ENCODE measurements at places on chromosomes 11 and 22. TPM values are rescaled to one million over a fixed set of nuclear protein-coding genes. Genes with fewer than 3 reads are reported as not detected.

PRDM10 gene
- 9.6 TPM for total RNA-seq

C1QTNF5 gene
- 6.3 TPM for total RNA-seq

BMAL1 gene
- total RNA-seq: 26.9 TPM

KCNK4 gene
- 0.52 TPM for total RNA-seq

PDE2A gene
- 0.75 TPM for total RNA-seq

SCT gene
- total RNA-seq: 2.0 TPM

GPHA2 gene
- total RNA-seq: not detected

UQCR10 gene
- 112 TPM for total RNA-seq

TBX10 gene
- total RNA-seq: not detected

NEFH gene
- total RNA-seq: 3.1 TPM

KCNE3 gene
- total RNA-seq: 0.31 TPM

BBOX1 gene
- total RNA-seq: 0.62 TPM

MISFA gene
- total RNA-seq: 2.7 TPM

VSIG2 gene
- total RNA-seq: 0.18 TPM

CAVIN3 gene
- 51.0 TPM for total RNA-seq

MS4A3 gene
- total RNA-seq: not detected

SLC6A5 gene
- total RNA-seq: not detected

C22orf31 gene
- total RNA-seq: not detected

TSSK2 gene
- total RNA-seq: not detected

ABTB2 gene
- total RNA-seq: 12.2 TPM

C11orf42 gene
- total RNA-seq: not detected

OR8K5 gene
- total RNA-seq: not detected

PAX6 gene
- 3.9 TPM for total RNA-seq

DPAGT1 gene
- total RNA-seq: 47.1 TPM

OR52E8 gene
- not detected for total RNA-seq

DDIAS gene
- 4.0 TPM for total RNA-seq

PGR gene
- 0.18 TPM for total RNA-seq

UBQLN3 gene
- total RNA-seq: not detected

BTG4 gene
- 0.55 TPM for total RNA-seq

CCDC134 gene
- total RNA-seq: 11.3 TPM

OR8D4 gene
- total RNA-seq: not detected

PPME1 gene
- 376 TPM for total RNA-seq

RASSF10 gene
- total RNA-seq: 2.0 TPM

A4GALT gene
- 1.9 TPM for total RNA-seq

FGF3 gene
- not detected for total RNA-seq

MS4A6A gene
- not detected for total RNA-seq

OR5P2 gene
- total RNA-seq: 1.4 TPM

CSNK1E gene
- 171 TPM for total RNA-seq

GSTT2 gene
- not detected for total RNA-seq

PLEKHB1 gene
- 4.5 TPM for total RNA-seq

OTOG gene
- not detected for total RNA-seq
